SJSA1 (cell line): ENCODE measurements at places on chromosomes 7 and 10.
A peak's percentile ranks its signal among the peaks of the same experiment; 100 is the strongest.

DNA sequence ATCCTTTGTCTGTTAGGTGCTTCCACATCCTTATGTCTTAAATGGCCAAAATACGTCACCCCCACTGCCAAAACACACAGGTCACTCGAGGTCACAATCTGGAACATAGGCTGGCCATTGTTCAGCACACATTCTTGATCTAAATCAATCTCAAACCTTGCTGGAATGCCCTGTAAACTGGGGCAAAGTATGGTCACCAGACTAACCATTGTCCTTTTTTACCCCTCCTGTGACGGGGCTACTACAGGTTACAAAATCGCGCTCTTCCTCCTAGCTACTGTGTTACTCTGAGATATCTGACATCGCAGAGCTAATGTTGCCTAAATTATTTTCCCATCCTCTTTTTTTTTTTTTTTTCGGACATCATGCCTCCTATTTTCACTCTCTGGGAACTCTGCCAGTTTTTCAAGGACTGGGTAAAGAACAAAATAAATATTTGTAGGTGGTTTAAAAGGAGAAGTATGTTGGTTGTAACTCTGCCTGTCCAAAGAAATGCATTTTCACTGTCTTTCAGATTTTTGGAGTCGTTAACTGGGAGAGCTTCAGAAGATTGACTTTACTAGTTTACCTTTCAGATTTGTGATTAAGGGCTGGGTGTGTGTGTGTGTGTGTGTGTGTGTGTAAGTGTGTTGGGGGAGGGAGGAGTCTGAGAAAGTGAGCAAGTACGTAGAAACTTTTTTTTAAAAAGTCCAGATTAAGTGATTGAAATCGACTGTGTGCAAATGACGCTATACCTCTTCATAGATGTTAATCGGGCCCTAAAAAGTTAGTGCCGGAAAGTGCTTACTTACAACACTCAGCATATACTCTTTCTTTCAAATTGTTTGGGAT is 942 bp upstream of the KIAA1217 start:
- no peak for DNase-seq

- DNase-seq: no peak
Measured at GRCh38 chr10:1049425-1049958, 573 bp upstream of the IDI1 start.

DNA sequence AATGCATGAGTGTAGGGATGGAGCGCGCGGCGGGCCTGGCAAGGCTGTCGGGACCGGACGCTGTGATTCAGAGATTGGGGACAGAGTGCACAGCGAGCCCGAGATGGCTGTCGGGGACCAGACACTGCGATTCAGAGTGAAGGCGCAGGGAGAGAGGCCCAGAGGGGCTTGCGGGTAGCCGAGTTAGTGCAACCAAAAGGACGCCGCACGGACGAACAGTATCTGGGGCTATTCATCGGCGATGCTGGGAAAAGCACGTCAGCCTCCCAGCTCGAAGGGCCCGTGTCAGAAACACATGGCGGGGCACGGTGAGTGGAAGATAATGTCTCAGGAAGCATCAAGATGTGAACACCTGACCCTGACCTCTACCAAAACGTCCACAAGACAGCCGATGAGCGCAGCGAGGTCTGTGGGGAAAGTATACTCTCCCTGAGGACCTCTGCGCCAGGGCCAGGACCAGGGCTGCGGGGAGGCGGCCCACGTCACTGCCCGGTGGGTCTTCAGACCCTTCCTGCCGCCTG is 215.8 kb downstream of the ZMYND11 start:
- DNase-seq: no peak

- DNase-seq: no peak
Measured at GRCh38 chr10:98433881-98434732, 12.6 kb downstream of the HPS1 start.

GRCh38 chr7:20223356-20223755 is 6.2 kb upstream of the MACC1 start:
- no peak for DNase-seq

- DNase-seq: no peak
Measured at GRCh38 chr10:133129859-133130495, 30.0 kb upstream of the KNDC1 start.

DNA sequence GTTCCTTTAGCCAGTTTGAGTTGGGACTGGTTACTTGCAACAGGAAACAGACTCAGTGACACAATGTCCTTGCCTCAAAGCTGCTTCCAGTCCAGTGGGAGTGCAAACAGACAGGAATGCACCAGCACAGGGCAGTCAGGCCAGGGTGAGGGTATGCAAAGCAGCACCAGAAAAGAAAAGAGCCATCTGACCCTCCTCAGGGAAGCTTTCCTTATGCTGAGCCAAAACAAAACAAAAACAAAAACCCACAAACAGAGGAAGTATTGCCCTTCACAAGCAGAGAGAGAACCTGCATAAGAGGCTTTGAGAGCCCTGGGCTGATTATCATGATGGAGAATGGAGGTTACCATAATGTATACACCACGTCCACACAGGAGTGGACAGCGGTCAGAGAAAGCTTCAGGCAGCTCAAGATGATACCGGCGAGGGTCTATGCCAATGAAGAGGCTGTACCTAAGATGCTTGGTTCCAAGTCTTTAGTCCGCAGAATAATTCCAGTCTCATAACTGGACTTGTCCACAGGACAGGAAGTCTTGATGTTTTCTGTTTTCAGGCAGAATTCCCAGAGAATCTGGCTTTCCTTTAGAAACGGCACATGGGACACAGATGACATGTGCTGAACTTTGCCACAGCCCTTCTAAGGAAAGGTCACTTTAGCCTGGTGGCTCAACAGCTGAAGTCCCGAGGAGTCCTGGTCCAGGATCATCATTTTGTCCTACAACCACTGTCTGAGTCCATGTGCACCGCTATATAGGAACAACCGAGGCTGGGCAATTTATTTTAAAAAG is 263.3 kb downstream of the TNS3 start:
- DNase-seq: no peak

DNA sequence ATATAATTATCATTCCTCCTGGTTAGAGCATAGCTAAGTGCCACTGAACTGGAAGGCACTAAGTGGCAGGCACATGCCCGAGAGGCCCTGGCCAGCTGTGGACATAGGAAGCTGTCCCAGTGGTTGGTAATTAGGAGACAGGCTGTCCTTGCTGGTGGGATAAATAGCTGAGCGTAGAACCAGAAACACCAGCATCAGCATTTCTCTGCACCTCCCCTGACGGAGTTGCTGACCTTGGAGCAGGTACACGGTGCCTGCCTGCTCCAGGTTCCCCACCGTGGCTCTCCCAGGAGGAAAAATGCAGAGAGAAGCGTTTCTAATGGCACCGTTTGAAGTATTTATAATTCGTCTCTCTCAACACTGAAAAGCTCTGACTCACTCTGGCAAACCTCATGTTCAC is 5.6 kb upstream of the ABLIM1 start:
- no peak for DNase-seq

- peak; percentile 34 for DNase-seq
Measured at GRCh38 chr10:59181668-59182067, 5.2 kb downstream of the PHYHIPL start.

GRCh38 chr7:2156756-2157472 is 75.8 kb downstream of the MAD1L1 start:
- DNase-seq: no peak

- peak; percentile 19 for DNase-seq
Measured at GRCh38 chr7:84674236-84674913, 479.8 kb upstream of the SEMA3A start.

- no peak for DNase-seq
Measured at GRCh38 chr10:112964482-112964881, 14.4 kb downstream of the TCF7L2 start.

- DNase-seq: no peak
Measured at GRCh38 chr10:89613582-89613981, 31.5 kb downstream of the PANK1 start.

DNA sequence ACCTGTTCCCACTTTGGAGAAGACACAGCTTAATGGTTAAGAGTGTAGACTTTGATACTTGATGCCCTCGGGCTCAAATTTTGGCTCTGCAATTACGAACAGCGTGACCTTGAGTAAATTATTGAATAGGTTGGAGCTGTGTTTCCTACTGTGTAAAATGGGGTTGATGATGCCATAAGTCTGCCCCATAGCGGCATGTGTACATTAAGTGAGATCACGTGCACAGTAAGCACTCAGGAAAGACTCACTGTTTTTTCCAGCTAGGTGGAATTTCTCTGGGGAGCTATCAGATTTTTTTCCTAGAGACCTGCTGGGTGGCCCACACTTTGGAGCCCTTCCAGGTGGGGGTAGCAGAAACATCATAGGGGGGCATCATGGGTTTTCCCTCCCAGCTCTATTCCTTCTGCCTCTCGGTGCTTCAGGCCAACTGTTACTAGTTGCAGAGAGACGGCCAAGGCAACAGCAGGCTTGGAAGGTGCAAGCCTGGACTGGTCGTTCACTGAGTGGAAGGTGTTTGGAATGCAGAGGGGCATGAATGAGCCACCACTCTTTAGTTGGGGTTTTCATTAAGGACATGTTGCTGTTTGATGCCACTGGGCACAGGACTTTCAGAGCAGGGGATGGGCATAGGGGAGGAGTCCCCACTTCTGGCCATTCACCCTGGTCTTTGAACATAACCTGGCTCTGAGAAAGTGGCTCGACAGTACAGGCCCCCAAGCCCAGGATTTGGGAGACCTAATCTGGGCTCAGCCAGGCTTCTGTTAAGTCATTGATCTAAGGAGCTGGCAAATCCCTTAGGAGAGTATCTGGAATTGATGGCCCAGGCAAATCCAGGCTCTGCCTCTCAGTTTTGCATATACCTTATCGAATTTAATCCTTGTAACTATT is 64.0 kb downstream of the SYPL1 start:
- no peak for DNase-seq

GRCh38 chr7:134962270-134962780 is 24.0 kb upstream of the AGBL3 start:
- no peak for DNase-seq

DNA sequence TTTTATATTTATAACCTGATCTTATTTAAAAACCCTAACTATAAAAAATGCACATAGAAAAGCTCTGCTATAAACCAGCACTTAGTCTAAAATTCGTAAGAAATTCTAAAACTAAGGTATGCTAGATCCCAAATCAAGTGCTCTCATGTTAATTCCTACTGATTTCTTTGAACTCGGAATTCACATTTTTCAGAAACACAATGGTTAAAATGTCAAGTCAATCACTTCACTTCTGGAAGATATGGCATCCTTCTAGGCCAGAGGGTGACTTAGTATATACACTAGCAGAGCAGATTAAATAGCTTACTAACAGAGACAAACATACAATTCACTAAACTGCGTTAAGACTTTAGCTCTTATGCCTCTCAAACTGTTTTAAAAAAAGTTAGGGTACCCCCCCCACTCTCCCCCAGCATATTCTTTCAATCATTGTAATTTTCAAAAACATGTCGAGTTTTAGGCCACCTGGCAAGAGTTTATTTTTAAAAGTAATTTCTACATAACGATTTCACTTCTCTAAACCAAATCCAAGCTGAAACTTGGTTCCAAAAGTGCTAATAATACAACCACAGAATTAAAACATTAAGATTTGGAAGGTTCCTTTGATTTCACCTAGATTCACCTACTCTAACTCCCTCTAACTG is 129.4 kb downstream of the NRBF2 start:
- no peak for DNase-seq

GRCh38 chr7:106125417-106125816 is 13.3 kb upstream of the SYPL1 start:
- no peak for DNase-seq
